ENCODE measurements at places on chromosomes 1 and 21. TPM values are rescaled to one million over a fixed set of nuclear protein-coding genes. Genes with fewer than 3 reads are reported as not detected.

- DNase-seq: no peak
Observed at GRCh38 chr1:182764029-182764727, 25.4 kb upstream of the NPL start.

- no peak for DNase-seq
Observed at GRCh38 chr1:216750031-216750627, 26.9 kb upstream of the ESRRG start.

The SELP gene
- 21.0 TPM for total RNA-seq

DNA sequence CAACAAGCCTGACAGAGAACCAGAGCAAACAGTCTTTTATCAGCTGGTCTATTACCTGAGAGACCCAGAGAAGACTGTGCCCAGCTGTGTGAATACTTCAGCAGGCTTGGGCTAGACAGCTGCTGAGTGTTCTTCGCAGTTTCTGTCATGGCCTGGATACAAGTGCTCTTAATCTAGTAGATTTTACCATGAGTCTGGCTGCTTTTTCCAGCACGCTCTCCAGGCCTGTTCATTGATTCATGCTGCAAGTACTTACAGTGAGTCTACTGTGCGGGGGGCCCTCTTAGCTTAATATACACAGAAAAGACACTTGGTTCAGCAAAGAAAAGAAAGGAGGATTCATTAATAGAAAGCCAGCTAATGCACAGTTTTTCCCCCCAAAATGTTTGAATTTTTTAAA is 48.5 kb downstream of the RGS7 start:
- no peak for DNase-seq

The ZYG11B gene
- total RNA-seq: 23.4 TPM
